ENCODE measurements at places on chromosomes 13 and 19.

GRCh38 chr19:2232286-2233151 lies 3.6 kb downstream of the PLEKHJ1 start:
- DNase-seq: no peak

DNA sequence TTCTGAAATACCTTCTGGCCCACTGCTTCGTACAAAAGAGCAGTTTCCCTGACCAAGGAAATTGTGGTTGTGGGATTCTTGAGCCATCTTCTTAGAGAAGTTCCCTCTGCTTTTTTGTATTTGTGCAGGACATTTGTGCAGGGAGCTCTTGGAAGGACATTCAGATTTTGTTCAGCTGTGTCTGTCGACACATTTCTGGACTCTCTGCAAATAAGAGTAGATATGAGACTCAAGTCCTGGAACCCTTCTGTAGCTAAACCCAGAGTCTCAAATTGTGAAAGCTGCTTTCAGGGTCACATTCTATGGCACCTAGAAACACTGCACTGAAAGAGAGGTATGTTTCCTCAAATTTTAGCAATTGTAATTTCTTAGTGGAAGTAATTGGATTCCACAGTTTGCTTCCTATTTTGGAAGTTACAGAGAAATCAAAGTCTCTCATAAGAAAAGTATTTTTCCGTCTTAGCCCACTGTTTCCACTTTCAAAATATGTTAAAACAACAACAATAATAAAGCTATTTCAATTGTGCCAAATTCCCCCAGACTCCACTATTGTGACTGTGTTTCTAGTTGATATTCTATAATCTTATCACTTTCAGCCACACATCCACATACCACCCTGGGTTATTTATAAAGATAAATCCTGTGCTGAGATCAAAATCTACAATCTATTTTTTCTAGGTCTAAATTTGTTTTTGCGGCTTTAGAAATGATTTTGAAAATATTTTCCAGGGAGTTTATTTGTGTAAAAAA lies 224.0 kb downstream of the COG6 start:
- DNase-seq: no peak

- no peak for DNase-seq
Measured at GRCh38 chr13:77305266-77305665, 21.6 kb downstream of the MYCBP2 start.

- DNase-seq: no peak
Measured at GRCh38 chr13:63403733-63404132, 1988.1 kb upstream of the PCDH20 start.

GRCh38 chr13:105925496-105925895 lies 610.0 kb downstream of the EFNB2 start:
- no peak for DNase-seq

DNA sequence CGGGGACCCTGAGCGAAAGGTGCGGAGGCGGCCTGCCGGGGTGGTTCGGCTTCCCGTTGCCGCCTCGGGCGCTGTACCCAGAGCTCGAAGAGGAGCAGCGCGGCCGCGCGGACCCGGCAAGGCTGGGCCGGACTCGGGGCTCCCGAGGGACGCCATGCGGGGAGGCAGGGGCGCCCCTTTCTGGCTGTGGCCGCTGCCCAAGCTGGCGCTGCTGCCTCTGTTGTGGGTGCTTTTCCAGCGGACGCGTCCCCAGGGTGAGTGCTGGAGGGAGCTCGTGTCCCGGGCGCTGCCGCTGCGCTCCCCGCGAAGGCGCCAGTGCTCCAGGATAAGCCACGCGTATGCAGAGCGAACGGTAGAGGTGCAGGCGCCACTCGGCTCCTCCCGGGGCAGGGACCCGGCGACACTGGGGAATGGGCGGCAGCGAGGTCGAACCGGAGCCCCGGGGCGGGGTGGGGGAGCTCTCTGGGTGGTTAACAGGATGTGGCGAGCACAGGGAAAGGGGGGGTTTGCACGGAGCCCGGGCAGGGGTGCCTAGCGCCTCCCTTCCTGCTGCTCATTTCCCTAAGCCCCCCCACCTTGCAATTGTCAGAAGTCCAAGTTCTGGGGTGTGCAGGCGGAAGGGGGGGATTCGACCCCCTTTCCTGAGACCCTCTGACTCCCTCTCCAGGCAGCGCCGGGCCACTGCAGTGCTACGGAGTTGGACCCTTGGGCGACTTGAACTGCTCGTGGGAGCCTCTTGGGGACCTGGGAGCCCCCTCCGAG lies at the start of gene IL27RA:
Gene IL27RA (plus strand): TSS at position 44 of the 762 bp plus-strand sequence. CDS start 111 bp downstream, at position 155.
- DNase-seq: no peak

DNA sequence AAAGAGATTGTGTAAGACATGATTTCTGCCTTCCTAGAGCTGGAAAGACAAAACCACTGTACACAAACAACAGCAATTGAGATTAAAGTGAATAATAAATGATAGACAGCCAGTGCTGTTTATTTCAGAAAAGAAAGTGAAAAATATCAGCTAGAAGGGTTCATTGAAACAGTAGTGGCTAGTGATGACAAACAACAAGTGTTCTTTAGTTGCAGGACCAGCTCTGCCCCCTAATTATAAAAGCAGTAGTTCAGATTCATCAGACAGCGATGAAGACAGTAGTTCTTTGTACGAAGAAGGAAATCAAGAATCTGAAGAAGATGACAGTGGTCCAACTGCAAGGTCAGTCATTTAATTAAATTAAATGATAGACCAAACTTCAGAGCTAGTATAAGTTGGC lies 14.8 kb downstream of the GPALPP1 start:
- DNase-seq: no peak

DNA sequence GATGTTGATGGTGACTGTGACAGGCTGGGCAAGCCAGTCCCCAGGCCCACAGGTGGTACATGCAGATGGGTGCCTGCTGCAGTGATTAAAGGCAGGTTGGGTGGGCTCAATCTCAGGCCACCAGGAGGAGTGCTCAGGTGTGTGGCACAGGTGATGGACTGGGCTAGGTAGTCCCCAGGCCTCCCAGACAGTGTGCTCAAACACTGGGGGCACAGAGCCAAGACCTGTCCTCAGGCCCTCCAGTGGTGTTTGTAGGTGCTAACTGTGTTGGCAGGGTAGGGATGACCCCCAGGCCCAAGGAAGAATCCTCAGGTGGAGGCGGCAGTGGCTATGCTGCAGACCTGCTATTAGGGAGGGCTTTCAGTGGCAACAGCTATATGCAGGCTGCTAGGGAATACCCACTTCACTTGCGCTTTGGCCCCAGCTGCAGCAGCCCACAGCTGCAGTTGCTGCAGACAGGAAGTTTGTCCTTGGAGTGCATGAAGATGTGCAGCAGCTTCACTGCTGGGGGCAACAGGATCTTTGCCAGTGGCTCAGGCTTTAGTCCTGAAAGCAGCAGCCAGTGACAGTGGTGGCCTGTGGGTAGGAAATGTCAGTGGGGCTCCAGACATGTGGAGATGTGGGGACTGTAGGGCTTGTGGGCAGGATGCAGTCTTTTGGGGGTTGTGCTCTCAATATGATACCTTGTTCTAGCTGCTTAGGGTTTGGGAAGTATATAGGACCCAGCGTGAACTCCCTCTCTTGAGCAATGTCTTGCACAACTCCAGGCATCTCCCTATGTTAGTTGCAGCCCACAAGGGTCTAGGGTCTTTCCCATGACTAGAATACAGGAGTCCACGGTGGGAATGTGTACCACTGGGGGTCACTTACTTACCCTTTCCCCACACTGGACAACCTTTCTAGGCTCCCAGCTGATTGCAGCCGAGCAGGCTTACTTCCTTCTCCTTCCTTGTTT lies 54.1 kb upstream of the MLNR start:
- no peak for DNase-seq

- no peak for DNase-seq
Measured at GRCh38 chr19:40273469-40274360, 11.4 kb downstream of the AKT2 start.

GRCh38 chr13:45219123-45219891 lies 18.5 kb upstream of the KCTD4 start:
- no peak for DNase-seq

GRCh38 chr19:15863272-15863671 lies 34.6 kb downstream of the CYP4F2 start:
- DNase-seq: no peak

- DNase-seq: no peak
Measured at GRCh38 chr13:49368688-49369087, 75.2 kb downstream of the CAB39L start.

DNA sequence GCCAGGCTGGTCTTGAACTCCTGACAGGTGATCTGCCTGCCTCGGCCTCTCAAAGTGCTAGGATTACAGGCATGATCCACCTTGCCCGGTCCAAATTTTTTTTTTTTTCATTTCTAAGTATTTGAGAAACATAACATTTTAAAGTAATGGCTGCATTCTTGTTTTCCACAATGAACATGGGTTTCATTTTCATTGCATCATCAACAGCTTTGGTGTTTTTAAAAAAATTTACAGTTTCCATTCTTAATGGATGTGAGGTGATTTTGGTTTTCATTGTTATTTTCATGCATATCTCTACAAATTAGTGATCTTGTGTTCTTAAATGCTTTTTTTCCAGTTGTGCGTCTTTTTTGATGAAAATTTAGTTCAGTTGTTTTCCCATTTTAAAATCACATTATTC lies 27.5 kb downstream of the ZNF429 start:
- no peak for DNase-seq

DNA sequence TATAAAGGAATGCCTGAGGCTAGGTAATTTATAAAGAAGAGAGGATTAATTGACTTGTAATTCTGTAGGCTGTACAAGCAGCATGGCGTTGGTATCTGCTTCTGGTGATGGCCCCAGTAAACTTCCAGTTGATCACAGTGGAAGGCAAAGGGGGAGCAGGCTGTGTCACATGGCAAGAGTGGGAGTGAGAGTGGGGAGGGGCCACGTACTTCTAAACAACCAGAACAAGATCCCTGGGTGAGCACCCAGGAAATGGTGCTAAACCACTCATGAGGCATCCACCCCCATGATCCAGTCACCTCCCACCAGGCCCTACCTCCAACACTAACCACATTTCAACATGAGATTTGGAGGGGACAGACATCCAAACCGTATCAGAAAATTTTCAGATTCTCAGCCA lies 3.0 kb upstream of the RNF113B start:
- DNase-seq: no peak

DNA sequence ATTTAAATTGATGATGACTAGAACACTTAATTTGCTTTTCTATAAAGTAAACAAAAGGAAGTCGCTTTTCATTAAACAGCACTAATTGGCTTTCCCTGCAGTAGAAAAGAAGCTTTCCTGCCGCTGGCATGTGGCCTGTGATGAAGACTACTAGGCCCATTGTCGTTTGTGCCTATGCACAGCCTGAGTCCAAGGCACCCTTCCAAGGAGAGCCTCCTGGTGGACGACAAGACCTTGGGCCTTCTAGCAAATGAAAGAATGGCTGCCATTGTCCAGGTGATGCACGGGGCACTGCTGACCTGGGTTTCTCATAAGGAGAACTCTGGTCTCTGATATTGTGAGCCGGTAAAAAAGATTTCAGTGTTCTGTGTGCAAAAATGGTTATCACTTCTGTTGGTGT lies 233.0 kb downstream of the COL4A1 start:
- DNase-seq: no peak

DNA sequence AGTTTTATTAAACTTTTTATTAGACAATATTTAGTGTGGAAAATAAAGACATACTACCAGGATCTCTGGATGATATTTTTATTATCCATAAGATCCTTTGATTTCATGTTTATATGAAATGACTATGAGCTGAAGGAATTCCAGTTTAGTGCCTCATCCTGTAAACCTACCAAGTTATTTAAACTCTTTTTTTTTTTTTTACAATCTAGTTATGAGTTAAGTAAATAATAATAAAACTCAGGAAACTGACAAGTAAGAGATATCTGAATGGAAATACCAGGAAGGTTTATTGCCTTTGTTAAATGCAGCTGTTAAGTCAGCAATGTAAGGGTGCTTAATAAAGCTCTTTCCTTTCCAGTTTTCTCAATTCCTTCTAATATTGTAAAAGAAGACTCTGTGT lies 53.9 kb downstream of the RXFP2 start:
- DNase-seq: peak; percentile 77

DNA sequence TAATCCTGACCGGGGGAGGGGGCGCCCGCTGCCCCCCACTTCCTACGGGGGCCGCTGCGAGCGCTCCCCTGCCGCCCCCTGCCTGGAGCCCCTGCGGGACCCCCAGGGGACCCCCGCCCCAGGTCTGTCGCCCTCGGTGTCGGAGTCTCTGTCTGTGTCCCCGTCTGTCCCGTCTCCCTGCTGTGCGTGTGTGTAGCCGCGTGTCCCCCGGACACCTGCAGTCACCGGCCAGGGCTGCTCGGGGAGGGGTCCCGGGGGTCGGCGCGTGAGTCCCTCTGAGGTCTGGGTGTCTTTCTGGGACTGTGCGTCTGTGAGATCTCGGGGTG lies 7.7 kb upstream of the NFIC start:
- no peak for DNase-seq

DNA sequence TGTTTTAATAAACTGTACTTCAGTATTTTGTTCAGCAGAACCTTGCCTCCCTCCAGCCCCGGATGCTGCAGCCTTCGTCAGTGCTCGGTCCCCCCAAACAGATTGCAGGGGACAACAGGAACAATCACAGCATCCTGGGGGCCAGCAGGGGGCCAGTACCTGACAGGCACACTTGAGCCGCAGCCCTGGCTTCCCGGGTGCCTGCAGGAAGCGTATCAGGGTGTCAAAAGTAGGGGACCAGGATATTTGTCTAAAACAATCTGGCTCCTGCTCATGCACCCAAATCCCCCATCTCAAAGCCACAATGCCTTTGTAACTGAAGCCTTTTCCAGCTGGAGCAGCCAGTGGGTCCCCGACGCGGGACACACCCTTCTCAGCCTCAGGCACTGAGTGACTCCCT lies 167.5 kb upstream of the TSHZ3 start:
- no peak for DNase-seq

DNA sequence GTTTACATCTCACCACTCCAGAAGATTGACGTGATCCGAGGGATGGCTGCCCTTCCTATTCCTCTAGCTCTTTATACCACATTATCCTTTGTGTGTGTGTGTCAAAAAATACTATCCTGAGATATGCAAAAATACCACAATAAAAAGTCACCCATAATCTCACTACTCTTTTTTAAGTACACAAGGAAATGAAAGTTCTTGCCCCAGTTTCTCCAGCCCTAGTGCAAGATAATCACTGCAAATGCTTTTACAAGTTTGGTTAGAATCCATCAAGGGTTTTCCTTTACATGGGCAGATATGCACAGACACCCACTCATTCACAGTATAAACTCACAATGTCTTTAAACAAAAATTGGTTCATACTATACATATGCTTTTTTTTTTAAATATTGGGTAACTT lies 89.3 kb downstream of the DIAPH3 start:
- DNase-seq: no peak

GRCh38 chr13:77009011-77009410 lies 17.1 kb downstream of the CLN5 start:
- DNase-seq: no peak

GRCh38 chr13:36358175-36358718 lies 12.1 kb upstream of the SPART start:
- no peak for DNase-seq

All from LNCaP clone FGC (cell line).